ENCODE measurements at places on chromosomes 12 and 14.

DNA sequence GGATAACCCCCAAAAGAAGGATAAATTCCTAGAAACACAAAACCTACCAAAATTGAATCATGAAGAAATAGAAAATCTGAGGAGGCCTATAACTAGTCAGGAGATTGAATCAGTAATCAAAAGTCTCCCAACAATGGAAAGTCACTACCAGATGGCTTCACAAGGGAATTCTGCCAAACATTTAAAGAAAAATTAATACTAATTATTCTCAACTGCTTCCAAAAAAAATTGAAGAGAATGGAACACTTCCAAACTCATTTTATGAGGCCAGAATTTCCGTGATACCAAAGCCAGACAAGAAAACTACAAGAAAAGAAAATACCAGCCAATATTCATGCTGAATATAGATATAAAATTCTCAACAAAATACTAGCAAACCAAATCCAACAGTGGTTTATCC lies 7.8 kb upstream of the ABCC9 start:
- DNase-seq = no peak

- peak; percentile 73 for DNase-seq
Measured at GRCh38 chr12:3041558-3042164, 35.5 kb upstream of the TSPAN9 start.

DNA sequence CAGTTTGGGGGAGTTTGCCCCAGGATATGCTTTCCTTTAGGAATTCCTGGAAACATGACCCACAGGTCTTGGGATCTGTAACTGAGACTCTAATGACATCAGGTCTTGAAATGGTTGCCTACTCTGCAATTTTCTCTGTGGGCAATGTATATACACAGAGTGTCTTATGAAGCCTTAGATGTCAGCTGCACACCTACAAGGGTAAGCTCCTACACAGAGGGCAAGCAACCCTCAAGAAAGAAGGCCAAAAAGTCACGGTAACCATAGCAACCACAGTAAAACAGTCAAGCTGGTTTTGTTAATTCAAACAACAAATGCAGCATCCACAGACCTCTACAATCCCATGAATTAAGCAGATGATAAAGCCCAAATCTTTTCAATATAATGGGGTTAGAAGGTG lies 293.0 kb downstream of the SSPN start:
- DNase-seq = no peak

- DNase-seq = no peak
Measured at GRCh38 chr12:2693244-2693860, 101.4 kb upstream of the FKBP4 start.

DNA sequence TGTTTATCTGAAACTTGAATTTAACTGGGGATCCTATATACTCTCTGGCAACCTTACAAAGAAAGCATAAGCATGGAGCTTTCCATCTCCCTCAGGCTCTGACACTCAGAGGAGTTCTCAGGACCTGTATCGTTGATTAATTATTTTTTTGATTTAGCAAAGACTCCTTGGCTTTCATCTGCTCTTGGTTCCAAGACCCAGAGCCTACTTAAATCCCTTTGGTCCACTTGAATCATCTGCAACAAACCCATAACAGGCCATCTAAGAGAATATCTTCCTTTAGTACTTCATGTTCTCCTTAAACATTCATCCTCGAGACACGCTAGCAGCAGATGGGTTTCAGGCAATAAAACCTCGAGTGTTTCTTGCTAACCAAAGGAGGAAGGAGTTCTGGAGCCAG lies 85.4 kb downstream of the ZFP36L1 start:
- DNase-seq = no peak

GRCh38 chr14:50434528-50434927 lies 37.8 kb upstream of the CDKL1 start:
- DNase-seq = no peak

GRCh38 chr14:81676879-81677278 lies 143.2 kb upstream of the SEL1L start:
- no peak for DNase-seq

DNA sequence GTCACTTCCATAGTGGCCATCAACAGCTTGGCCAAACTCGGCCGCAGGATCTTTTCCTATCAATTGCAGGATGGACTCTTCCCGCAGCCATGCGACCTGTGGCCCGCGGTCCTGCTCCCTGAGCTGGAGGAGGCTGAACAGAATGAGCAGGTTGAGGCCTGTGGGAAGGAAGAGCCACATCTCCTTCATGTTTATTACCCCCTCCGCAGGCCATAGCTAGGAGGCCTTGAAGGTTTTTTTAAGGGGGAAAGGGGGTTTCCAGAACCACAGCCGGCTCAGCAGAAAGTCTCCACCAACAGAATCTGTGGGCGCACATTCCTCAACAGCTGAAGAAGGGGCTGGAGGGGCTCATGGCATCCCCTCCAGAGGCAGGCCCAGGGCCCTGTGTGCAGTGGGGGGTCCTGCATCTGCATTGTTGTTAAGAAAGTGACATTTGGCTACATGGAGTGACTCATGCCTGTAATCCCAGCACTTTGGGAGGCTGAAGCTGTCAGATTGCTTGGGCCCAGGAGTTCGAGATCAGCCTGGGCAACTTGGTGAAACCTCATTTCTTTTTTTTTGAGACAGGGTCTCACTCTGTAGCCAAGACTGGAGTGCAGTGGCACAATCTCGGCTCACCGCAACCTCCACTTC lies 25.2 kb upstream of the PPP1R13B start:
- DNase-seq = no peak

DNA sequence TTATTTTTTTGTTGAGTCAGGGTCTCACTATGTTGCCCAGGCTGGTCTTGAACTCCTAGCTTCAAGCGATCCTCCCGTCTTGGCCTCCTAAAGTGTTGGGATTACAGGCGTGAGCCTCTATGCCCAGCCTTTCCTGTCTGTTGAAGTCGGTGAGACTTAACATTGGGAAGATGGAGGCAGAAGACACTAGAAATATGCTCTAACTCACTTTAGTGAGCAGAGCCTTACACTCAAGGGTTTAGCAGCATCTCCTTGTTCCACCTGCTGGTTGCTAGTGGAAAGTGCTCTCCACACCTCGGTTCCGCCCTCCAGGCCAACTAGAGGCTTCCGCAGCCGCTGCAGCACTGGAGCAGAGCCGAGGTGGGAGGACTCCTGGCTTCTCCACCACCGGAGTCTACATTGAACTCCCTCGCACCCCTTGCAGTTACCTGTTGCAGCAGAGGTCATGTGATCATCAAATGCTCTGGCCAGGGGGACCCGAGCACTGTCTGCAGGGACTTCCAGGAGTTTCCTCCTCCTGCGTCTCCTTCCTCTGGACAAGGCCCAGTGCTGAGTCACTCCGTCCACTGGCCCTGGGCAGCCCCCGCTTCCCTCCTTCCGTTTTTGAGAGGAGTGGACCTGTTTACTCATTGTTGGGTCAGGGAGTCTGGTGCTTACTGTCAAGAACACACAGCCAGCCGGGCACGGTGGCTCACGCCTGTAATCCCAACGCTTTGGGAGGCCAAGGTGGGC lies 9.4 kb upstream of the HVCN1 start:
- peak; percentile 53 for DNase-seq

GRCh38 chr14:102020058-102020971 lies 55.9 kb downstream of the DYNC1H1 start:
- DNase-seq = peak; percentile 31

DNA sequence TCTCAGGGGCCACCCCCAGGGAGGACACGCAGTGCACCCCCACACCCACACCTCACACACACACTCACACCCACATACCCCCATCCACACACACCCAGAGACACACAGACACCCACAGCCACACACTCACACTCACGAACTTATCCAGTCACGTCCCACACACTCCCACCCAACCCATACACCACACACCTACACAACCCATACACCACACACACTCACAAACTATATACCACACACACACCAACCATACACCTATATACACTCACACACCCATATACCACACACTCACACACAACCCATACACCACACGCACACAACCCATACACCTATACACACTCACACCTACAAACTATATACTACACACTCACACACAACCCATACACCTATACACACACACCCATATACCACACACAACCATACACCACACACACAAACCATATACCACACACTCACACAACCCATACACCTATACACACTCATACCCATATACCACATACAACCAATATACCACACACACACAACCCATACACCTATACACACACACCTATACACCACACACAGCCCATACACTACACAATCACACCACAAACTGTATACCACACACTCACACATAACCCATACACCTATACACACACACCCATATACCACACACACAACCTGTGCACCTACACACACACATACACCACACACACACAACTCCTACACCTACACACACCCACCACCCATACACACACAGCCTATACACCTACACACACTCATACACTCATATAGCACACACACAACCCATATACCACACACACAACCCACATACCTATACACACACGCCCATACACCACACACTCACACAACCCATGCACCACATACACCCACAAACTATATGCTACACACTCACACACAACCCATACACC lies 42.7 kb downstream of the TMEM121 start:
- no peak for DNase-seq

- DNase-seq = no peak
Measured at GRCh38 chr14:89911010-89911919, 43.3 kb downstream of the EFCAB11 start.

- no peak for DNase-seq
Measured at GRCh38 chr12:106819991-106820390, 45.5 kb downstream of the RIC8B start.

DNA sequence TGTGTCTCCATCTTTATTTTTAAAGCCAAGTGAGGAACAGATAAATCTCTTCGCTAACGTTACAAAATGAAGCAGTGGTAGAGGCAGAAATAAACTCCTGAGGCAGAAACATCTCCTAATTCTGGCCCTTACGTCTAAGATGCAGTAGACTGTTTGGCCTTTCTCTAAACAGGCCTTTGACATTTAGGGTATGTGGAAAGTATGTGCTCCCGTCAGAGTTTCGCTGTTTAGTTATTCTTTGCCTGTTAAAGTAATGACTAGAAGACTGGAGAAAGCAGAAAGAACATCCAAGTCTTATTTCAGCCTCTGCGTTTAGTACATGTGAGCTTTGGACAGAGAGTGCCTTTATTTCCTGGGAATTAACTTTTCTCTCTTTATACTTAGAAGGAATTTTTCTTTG lies 216.6 kb downstream of the RAD51B start:
- no peak for DNase-seq

- DNase-seq = no peak
Measured at GRCh38 chr12:101945369-101946232, 68.2 kb downstream of the DRAM1 start.

DNA sequence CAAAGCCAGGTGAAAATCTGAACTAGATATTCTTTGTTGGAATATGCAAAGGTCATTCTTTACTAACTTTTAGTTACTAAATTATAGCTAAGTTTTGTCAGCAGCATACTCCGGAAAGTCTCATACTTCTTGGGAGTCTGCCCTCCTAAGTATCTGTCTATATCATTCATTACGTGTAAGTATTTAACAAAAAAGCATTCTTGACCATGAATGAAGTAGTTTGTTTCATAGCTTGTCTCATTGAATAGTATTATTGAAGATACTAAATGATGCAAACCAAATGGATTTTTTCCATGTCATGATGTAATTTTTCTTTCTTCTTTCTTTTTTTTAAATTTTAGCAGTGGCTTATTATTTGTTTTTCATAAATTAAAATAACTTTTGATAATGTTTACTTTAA lies 9.8 kb upstream of the SPX start:
- no peak for DNase-seq

DNA sequence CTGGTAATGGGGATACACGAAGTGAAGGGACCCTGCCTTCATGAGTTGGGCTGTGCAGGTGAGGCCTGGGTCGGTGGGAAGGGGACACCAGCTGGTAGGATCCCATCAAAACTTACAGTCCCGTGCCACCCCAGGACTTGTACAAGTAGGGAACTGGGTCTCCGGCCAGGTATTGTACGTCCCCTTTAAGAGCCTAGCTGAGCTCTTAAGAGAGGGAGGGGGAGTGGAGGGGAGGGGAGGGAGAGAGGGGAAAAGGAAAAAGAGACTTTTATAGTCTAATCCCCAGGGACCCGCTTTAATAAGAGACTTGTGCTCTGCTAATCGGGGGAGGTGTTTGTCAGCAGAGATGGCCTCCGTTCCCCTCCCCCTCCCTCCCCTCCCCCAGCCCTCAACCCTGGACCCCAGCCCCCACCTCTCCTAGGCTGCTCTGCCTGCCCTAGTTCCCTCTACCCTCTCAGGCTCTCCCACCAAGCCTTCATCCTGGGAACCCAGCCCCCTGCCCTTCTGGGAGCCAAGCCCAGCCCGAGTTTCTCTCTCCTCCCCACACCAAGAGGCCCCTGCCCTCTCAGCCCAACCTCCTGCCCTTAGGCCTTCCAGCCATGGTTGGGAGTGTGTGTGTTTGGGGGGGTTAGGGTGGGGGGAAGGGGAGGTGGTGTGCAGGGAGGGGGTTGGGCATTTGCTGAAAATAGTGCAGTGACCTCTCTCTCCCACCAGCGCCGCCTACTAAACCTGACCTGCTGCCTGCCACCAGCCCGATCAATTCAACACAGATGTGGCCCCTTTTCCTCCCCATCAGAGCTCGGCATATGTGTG lies 2.6 kb downstream of the GDF11 start:
- no peak for DNase-seq

GRCh38 chr12:84920331-84920730 lies 7.7 kb upstream of the SLC6A15 start:
- no peak for DNase-seq

DNA sequence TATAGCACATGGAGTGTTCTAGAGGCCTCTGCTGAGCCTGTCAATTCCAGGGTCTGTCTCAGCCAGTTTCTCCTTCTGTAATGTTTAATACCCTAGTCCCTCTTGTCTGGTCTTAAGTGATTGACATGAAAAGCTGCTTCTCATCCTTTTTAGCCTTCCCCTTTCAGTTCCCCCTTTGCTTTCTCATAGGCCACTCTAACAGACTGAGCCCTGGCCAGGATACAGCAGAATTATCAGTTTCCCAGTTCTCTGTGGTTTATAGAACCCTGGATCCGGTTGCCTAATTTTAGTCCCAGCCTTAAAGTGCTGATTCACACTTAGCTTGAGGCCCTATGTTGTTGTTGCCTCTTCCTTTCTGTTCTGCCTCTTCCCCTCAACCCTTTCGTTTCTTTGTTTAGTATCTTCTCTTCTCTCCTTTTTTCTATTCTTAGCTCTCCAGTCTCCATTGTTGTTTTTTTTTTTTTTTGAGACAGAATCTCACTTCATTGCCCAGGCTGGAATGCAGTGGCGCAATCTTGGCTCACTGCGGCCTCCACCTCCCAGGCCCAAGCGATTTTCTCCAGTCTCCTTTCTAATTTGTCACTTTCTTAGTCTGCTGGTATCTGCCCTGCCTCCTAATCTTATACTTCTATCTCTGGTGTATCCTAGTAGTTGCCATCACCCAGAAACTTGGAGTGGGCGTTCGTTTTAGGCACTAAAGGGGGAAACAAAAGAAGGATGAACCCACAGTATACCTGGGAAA lies 2.9 kb upstream of the BIN2 start:
- peak; percentile 64 for DNase-seq

- DNase-seq = no peak
Measured at GRCh38 chr14:42001431-42001830, 394.8 kb downstream of the LRFN5 start.

- no peak for DNase-seq
Measured at GRCh38 chr14:100340423-100340813, 17.3 kb downstream of the SLC25A47 start.

GRCh38 chr12:7512553-7512952 lies 9.0 kb upstream of the CD163 start:
- no peak for DNase-seq

Measured in DND-41 (cell line).